Kidney glomerular epithelial cell (primary cell): ENCODE measurements at places on chromosomes 11 and 22.

GRCh38 chr11:33060271-33060670 lies 20.9 kb downstream of the TCP11L1 start:
- DNase-seq, result no peak

- no peak for DNase-seq
These were observed 1.6 kb upstream of the CEP295 start for GRCh38 chr11:93659841-93660240.

GRCh38 chr11:36222831-36223635 lies 66.2 kb downstream of the COMMD9 start:
- no peak for DNase-seq

- DNase-seq, result no peak
These were observed 245.8 kb downstream of the KIRREL3 start for GRCh38 chr11:126754591-126755426.

DNA sequence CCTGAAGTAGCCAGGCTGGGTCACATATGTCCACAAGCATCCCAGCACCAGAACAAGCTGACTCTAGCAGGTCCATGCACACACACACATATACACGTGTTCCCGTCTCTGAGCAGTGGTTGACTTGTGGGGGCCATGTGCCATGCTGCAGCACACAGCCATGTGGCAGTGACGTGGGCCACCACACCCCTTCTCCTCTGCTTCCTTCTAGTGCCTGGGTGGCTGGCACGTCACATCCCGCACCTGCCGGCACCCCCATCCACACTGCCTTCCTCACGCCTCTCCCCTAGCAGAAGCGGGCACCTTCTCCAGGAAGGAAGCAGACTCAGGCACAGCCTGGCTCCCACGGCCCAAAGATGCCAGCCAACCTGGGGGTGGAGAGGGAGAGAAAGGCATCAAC lies 9.5 kb downstream of the SYT7 start:
- no peak for DNase-seq

DNA sequence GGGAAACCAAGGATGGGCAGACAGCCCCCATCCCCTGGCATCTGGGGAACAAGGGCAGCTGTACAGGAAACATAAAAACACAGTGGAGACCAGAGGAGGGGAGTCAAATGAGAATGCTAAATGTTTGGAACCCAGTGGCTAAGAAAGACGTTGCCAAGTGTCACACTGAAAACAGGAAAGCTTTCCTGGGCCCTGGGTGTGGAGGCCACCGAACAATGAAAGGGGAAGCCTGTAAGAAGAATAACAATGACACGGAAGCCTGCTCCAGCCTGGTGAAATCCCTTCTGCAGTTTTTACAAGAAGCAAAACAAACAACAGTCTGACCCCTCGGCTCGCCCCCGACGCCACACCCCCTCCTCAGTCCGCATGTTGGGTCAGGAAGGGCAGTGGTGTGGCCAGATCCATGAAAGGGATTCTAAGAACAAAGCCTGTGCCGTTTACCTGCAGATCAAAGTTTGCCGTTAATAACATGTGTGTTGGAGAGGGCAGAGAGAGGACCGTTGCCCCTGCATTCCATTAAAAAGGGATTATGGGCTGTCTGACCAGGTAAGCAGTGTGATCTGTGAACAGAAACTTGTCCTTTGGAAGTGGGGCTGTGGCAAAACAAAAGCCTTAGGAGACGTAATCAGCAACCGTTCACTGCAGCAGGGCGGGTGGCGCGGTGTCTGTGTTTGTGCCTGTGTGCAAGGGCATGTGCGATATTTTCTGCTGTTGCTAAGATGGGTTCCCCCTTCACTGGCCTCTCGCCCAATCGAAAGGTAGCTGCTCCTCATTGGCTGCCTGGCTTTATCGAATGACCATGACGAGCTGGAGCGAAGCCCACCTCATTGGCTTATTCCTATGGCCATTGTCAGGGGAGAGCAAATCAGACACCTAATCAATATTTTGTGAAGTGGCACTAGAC lies 113.7 kb upstream of the BLID start:
- no peak for DNase-seq
